Ecto neural progenitor cell (in vitro differentiated cells): ENCODE measurements at places on chromosomes 5 and 9.

GRCh38 chr5:74237571-74238145 is 402.9 kb downstream of the ENC1 start:
- no peak for DNase-seq

DNA sequence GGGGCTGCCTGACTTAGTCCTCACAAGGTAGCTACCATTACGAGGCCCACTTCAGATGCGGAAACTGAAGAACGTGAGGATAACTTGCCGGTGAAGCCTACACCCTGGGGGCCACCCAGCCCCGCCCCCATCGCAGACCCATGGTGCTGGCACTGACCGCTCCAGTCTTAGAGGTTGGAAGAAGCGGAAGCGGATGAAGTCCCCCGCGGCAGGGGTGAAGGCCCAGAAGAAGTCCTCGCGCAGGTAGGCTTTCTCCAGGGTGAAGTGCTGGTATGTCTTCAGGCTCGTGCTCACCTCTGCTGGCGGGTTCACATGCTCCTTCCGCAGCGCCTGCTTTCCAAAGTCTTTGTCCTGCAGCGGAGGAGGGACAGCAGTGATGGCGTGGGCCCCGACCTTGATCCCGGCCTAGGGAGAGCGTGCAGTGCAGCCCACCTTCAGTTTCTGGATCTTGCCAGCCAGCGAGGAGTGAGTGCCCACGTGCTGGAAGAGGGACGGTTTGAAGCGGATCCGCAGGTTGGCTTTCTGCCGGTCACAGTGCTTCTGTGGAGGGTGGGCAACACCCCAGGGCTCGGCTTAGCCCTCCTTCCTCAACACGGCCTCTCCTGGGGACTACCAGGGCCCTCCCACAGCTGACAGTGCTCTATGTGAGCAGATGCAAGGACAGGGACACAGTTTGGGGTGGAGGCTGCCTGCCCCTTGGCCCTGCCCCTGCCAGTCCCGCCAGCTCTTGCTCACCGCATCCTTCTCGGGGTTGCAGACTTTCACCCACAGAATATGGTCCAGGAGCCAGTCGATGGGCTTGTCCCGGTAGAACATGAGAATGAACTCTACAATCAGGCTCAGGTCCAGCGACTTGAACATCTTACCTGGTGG is 5.2 kb downstream of the LTC4S start:
- DNase-seq: no peak

- no peak for DNase-seq
These were observed 69.9 kb upstream of the SELENOP start for GRCh38 chr5:42881416-42882117.

GRCh38 chr5:166708291-166708690 is 1583.2 kb upstream of the WWC1 start:
- no peak for DNase-seq

DNA sequence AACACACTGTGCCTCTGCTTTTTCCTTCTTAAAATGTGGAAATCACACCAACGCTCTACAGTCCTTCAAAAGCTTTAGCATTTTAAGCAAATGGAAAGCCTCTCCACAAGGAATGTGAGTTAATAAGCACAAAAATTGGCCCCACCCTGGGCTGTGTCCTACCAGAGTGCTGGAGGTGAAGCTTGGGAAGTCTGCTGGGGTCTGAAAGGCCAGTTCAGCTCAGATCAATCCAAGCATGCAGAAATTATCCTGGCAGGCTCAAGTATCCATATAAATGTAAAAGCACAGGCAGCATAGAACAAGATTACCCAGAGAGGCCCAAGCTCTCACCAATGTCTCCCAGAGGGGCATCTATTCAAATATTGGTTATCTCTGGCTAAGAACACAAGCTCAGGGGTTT is 98.5 kb downstream of the ESM1 start:
- DNase-seq: no peak

DNA sequence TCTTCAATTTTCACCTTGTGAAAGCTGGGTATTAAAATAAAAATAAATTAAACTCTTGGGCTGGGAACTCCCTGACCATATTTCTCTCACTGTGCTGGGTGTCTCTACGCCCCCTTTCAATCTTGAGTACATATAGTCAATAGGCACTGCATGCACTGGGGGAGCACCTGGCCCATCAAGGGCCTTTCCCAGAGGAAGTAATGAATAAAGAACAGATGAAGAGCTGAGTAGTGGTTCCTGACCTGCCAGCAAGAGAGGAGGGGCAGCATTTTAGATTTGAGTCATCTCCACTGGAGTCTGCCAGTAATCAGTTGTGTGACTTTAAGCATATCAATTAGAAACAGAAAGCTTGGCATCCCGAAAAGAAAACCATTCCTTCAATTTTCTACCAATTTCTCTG is 6.2 kb downstream of the MAPKAP1 start:
- no peak for DNase-seq

- DNase-seq: no peak
These were observed 71.8 kb upstream of the NIPAL4 start for GRCh38 chr5:157388111-157388710.

- DNase-seq: no peak
These were observed 159.6 kb upstream of the ADAMTSL1 start for GRCh38 chr9:18314316-18314715.

- DNase-seq: no peak
These were observed 21.9 kb downstream of the OR2Y1 start for GRCh38 chr5:180717989-180718388.

- no peak for DNase-seq
These were observed 311.8 kb upstream of the CDH12 start for GRCh38 chr5:23164971-23165370.

DNA sequence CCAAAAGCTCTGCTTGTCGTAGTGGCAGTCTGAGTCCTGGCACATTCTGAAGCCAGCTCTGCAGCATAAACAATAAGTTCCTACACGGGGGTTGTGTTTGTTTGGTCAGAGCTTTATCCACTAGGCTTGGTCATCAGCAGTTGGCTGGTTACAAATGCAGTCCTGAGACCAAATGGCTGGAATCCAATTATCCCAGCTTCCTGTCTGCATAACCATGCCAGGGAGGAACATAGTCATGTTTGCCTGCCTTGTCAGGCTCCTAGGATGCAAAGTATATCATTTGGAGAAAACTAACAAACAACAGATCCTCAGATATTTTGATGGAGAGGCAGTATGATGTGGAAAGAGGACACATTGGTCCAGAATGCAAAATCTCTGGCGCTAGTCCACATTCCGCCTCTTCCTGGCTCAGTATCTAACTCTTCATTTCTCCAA is 85.8 kb downstream of the FBXO38 start:
- DNase-seq: no peak

DNA sequence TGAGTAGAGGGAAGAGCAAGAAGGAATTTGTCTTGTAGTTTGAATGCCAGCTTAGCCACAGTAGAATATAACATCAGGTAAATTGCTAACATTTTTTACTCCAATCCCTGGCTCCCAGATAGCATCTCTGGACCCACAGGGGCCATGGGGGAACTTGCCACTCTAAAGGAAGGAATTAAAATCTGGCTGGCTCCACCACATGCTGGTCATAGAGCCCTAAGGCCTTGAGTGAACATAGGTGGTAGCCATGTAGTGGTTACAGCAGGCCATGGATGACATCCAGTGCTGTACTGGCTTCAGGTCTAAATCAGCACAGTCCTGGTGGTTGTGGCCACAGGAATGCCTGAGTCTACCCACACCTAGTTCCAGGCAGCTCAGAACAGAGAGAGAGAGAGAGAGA is 109.9 kb upstream of the RGMB start:
- DNase-seq: no peak

- DNase-seq: no peak
These were observed at the start of gene TSSK1B for GRCh38 chr5:113434889-113435288. Gene TSSK1B, minus strand, starts transcription at chr5:113434989. Its CDS starts 150 bp downstream, at chr5:113434839.

DNA sequence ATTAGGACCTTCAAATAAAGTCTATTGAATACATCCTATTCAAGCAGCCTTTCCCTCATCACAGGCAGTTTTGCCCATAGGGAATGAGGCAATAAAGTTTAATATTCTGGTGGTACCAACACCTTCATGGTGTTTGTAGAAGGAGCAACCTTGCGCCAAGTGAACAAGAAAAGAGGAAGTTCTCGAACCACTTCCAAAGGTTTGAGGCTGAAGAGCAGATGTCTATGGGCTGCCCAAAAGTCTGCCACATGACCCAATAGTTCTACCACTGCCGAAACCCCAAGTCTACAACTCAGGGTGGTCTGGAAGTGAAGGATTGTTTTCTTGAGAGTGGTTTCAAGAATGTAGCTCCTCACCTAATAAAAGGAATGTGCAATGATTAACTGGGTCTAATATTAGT is 123.1 kb downstream of the NPR3 start:
- DNase-seq: no peak

DNA sequence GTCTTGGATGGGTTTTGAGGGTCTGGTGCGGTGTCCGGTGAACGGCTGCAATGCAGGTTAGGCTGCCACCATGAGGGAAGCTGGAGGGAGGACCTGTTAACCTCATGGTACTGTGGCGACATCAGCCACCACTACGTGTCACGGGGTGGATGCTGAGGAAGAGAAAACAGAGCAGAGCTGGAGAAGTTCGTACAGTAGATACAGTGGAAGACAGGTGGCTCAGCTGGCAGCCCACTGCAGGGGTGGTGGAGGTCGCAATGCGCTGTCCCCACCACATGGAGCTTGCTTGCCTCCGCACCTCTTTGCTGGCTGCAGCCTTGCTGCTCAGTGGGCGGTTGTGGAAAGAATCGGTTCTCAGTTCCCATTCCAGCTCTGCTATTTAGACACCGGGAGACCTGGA is 2.8 kb downstream of the DCANP1 start:
- DNase-seq: peak; percentile 44

DNA sequence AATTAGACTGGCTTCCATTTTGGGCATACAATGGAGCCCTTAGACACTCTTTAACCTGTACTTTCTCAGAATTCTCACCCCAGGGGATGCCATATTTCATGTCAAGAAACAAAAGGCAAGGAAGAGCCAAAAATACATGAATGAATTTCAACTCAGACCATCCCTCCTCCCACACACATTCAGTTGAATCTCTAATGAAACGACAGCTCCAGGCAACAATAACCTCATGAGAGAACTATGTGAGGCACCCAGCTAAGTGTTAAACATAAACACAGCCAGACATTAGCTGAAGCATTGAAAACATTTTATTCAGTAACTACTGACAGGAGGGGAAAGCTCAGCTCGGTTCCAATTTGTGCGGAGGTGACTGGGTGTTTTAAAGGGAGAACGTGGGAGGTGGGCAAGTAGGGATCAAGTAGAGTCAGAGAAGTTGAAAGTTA is 1359.1 kb upstream of the CDH9 start:
- DNase-seq: no peak

GRCh38 chr5:158462349-158463114 is 603.6 kb upstream of the CLINT1 start:
- DNase-seq: no peak

DNA sequence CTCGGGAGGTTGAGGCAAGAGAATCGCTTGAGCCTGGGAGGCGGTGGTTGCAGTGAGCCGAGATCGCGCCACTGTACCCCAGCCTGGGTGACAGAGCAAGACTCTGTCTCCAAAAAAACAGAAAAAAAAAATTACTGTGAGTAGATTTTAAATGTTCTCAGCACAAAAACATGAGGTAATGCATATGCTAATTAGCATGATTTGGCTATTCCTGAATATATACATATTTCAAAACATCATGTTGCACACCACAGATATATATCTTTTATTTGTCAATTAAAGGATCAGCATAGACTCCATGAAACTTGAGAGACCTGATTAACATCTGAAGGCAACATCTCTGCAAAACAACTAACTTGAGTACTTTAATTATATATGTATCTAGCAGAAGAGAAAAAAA is 103.3 kb downstream of the THBS4 start:
- no peak for DNase-seq

- no peak for DNase-seq
These were observed 37.3 kb downstream of the IPPK start for GRCh38 chr9:92632641-92633040.

GRCh38 chr9:128716581-128717254 is 7.2 kb downstream of the ZDHHC12 start:
- DNase-seq: no peak

GRCh38 chr5:96880444-96881164 is 4.3 kb downstream of the ERAP2 start:
- DNase-seq: no peak

GRCh38 chr5:10595293-10595671 is 31.4 kb downstream of the ANKRD33B start:
- DNase-seq: no peak

GRCh38 chr9:4997196-4997595 is 12.1 kb downstream of the JAK2 start:
- no peak for DNase-seq

DNA sequence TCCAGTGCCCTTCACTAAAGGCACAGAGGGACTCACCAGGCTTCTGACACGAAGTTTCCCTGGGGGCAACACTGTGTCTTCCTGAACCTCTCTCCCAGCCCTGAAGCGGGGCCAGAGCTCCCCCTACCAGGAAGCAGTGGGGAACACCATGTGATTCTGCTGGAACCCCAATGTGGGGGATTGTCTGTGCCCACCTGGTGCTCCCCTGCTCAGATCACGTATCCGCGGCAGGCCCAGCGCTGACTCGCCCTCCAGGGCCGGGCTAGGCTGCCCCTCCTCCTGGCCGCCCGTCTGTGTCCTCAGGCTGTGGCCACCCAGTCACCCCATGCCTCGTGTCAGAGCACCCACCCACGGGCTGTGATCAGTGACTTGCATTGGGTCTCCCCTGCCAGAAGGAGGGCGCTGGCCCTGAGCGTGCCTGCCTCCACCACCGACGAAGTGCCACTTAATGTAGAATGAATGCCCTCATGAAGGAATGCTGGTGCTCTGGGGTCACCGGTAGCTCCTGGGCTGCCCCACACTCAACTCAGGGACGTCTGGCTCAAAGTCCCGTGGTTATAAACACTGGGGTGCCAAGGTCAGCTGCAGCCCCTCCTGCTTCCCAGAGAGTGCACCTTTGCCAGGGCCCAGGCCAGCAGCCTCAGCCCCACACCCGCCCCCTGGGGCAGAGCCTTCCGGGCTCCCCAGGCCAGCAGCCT is 22.1 kb downstream of the SARDH start:
- no peak for DNase-seq

- DNase-seq: peak; percentile 66
These were observed 525.6 kb downstream of the PDE4D start for GRCh38 chr5:59367791-59368394.

GRCh38 chr5:10585518-10585915 is 21.6 kb downstream of the ANKRD33B start:
- DNase-seq: peak; percentile 41

GRCh38 chr5:16726538-16726946 is 109.7 kb upstream of the RETREG1 start:
- DNase-seq: no peak

DNA sequence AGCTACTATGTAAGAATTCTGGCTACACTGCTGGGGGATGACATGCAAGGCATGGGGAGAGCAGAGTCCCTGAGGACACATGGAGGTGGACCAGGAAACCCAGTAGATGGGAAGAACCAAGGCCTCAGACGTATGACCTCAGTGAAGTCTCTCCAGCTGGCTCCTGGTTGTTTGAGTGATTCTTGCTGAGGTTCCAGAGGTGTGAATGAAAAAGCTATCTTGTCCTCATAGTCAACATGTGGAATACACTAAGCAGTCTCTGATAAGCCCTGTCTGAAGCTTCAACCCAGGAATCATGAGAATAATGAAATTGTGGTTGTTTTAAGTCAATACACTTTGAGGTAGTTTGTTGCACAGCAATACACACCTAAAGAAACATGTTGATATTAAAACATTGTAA is 78.0 kb downstream of the GABRA6 start:
- DNase-seq: no peak
